Activated CD4-positive, alpha-beta T cell treated with anti-CD3 and anti-CD28 coated beads, Interleukin-10, Interleukin-2, amounts not matched to agents 100 ng/mL and 50 ng/mL, durations not matched to agents 16 hours and 8 hours (primary cell): ENCODE measurements at places on chromosomes 7 and 10.

GRCh38 chr7:35004531-35005095 lies 32.7 kb downstream of the DPY19L1 start:
- no peak for DNase-seq

DNA sequence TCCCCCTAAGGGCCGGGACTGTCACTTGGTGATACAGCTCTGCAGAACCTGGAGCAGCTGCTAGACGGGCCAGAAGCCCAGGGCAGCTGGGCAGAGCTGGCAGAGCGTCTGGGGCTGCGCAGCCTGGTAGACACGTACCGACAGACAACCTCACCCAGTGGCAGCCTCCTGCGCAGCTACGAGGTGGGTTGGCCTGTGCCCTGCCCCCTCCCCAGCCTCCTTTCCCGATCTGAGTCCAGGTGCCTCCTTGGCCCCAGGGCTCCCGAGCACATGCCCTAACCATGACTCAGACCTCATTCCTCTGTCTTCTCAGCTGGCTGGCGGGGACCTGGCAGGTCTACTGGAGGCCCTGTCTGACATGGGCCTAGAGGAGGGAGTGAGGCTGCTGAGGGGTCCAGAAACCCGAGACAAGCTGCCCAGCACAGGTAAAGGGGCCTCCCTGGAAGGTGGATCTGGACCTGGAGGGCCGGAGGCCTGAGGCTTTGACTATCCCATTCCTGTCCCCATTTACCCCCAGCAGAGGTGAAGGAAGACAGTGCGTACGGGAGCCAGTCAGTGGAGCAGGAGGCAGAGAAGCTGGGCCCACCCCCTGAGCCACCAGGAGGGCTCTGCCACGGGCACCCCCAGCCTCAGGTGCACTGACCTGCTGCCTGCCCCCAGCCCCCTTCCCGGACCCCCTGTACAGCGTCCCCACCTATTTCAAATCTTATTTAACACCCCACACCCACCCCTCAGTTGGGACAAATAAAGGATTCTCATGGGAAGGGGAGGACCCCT lies 6.4 kb downstream of the NFKB2 start:
- no peak for DNase-seq

GRCh38 chr10:110005719-110006118 lies 2.1 kb upstream of the ADD3 start:
- no peak for DNase-seq

- DNase-seq, result no peak
These were observed 62.3 kb upstream of the NKX6-2 start for GRCh38 chr10:132848291-132848701.

- peak; percentile 2 for DNase-seq
These were observed 90.7 kb downstream of the TFPI2 start for GRCh38 chr7:93799750-93800357.

GRCh38 chr7:134514663-134515062 lies 12.7 kb upstream of the AKR1B10 start:
- peak; percentile 76 for DNase-seq

DNA sequence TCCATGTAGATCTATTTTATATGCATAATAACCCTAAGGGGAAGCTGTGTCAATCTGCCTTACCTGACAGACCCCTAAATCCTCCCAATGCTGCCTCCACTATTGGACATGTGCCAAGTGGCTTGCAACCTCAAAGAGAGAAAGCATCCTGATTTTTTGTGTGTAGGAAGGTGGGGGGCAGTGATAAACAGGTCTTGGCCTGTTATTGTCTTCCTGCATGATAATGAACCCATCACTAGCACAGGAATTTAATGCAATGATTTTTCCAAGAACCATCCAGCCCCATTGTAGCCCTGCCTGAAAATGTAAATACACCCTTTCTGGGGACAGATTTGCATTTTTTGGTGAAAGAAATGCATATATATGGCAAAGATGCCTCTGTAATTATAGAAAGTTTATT lies 850.2 kb downstream of the LRMDA start:
- DNase-seq, result no peak
